Stimulated activated CD8-positive, alpha-beta memory T cell treated with anti-CD3 and anti-CD28 coated beads, Interleukin-4, amount 100 ng/mL, for 4 hours (primary cell): ENCODE measurements at places on chromosomes 7 and 10.

DNA sequence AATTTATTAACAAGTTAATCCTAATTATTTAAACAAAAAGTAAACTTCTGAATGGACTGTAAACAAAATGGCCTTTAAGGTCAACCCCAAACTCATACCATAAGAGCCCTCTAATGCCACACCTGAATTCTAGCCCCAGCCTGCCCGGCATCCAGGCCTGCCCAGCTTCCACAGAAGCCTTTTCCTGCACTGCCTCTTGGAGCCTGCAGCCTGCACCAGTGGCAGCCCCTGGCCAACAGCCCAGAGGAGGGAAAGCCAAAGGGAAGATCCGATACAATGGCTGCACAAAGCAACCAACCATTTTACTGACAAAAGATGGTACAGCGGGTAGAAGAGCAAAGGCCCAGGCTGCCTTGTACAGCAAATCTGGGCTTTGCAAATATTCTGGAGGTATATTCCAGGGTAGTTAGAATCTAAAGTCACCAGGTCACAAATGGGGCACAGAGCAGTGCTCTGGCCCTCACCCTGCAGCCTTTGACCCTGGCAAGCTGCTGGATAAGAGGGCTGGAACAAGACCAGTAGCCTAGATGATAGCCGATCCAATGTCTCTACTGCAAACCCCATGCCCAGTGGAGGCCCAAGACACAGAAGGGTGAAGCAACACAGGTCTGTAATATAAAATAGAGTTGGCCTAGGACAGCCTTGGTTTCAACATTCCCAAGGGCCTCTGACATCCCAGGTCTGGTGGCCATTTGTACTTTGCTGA is 12.5 kb upstream of the CH25H start:
- DNase-seq: no peak

- DNase-seq: no peak
These were observed 9.0 kb downstream of the SFXN3 start for GRCh38 chr10:101040061-101040460.

GRCh38 chr7:50982626-50983025 is 199.9 kb upstream of the GRB10 start:
- no peak for DNase-seq

DNA sequence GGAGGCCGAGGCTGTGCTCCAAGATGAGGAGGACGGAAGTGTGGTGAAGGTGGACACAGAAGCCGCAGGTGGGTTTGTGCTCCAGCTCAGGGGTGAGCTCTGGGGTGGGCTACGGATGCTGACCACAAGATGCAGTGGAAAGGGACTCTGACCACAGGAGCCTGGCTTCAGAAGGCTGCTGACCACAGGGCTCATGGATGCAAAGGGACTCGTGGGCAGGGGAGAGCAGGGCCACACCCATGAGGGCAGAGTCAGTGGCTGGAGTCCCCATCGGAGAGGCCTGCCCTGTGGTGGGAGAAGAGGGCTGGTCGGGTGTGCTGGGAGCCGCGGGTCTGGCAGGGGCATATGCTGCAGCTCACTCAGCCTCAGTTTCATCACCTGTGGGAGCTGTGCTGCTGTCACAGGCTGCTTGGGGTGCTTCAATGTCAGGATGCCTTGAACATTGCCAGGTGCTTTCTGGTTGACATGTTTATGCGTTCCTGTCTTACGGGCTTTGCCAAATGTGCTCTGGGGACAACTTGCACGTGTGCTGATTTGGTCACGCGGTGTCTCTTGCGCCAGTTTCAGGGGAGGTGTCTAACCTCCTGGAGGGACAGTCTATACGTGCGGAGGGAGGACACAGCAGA is 13.7 kb downstream of the SCART1 start:
- DNase-seq: no peak

DNA sequence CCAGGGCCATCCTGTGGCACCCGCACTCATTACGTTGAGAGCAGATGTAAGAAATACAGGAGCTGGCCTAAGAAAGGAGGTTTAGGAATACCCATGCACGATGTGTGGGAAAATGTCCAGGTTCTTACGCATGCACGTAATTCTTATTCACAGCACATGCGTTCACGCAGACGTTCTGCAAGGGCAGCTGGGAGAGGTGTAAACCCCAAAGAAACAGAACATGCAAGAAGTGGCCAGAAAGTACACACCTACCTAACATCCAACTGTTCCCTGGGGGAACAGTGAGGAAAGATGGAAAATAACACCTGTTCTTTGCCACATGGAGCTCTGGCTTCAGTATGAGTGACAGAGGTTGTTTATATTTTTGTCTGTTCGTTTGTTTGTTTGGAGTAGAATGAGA is 285.6 kb downstream of the PRPF18 start:
- DNase-seq: no peak
